Sigmoid colon (tissue), 7 donors: ENCODE measurements at places on chromosomes 2 and 18.

DNA sequence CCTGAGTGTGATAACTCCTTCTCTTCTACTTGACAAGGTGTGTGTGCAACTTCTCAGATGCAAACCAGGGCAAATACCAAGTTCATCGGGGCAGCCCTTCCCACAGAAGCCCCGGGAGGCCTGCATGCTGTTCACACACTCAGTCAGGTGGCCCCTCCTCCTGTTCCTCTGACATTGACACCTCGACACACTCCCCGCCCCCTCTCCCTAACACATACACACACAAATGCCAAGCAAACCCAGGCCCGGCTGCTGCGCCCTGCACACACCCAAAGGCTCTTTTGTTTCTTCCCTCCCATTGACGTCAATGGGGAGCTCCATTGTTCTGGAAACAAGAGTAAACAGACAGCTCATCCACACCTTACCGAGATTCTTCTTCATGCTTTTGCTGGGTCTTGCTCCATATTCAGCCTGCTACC lies 1.7 kb upstream of the PER2 start:
- peak; percentile 72 for DNase-seq

GRCh38 chr2:141878016-141878415 lies 252.8 kb downstream of the LRP1B start:
- DNase-seq = no peak

GRCh38 chr2:24490181-24490689 lies 819 bp upstream of the NCOA1 start:
- peak; percentile 67 for DNase-seq

DNA sequence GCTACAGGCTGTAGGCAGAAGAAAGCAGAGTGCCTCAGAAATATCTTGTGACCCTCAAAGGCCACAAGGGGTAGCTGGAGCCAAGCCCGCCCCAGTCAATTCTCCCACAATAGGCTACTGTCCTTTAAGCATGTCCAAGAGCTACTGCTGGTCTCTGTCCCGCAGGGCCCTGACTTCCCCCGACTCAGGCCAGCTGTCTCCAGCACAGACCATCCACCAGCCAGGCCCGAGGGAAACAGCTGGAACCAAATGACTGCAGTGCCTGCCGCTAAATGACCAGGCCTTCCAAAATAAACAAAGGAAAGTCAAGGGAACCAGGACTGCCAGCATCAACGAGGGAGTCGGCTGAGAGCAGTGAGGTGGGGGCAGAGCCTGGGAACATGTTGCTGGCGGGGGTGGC lies 36.7 kb downstream of the MCFD2 start:
- DNase-seq = no peak

DNA sequence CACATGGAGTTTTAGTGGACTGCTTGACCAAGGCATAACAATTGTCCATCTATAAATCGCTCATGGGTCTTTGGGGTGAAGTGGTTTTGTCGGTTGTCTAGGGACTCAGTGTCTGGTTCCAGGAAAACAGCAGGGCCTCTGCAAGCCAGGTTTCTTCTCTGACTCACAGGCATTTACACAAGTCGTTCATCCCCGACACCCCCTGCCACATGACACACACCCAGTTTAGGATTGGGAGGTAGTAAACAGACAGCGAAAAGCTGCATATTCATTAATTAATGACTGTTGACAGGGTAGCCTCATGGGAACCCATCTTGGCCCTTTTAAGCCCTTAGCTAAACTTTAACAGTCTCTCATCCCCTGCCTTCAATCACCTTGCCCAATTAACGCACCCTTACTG lies 194.8 kb upstream of the ACVR2A start:
- DNase-seq = no peak

- peak; percentile 77 for DNase-seq
These were observed 14.8 kb upstream of the BIN1 start for GRCh38 chr2:127121776-127122176.

GRCh38 chr2:3214806-3215404 lies 162.7 kb downstream of the EIPR1 start:
- DNase-seq = no peak

- DNase-seq = no peak
These were observed 59.6 kb downstream of the SPIRE1 start for GRCh38 chr18:12598181-12598930.

GRCh38 chr2:85999061-85999831 lies 106.4 kb downstream of the POLR1A start:
- no peak for DNase-seq

- peak; percentile 78 for DNase-seq
These were observed 78.3 kb upstream of the MAP4K4 start for GRCh38 chr2:101619191-101619591.

DNA sequence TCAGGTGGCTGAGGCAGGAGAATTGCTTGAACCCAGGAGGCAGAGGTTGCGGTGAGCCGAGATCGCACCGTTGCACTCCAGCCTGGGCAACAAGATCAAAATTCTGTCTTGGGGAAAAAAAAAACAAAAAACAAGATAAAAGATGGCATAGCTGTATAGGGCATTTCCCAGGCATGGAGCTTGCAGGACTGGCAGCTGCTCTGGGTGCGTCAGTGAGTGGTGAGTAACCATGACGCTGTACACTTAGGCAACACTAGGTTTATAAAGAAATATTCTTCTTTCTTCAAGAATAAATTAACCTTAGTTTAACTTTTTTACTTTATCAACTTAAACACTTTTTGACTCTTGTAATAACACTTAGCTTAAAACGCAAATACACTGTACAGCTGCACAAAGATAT lies 15.4 kb downstream of the TGOLN2 start:
- no peak for DNase-seq

- DNase-seq = no peak
These were observed 234.0 kb downstream of the EPHA4 start for GRCh38 chr2:221337957-221338685.

DNA sequence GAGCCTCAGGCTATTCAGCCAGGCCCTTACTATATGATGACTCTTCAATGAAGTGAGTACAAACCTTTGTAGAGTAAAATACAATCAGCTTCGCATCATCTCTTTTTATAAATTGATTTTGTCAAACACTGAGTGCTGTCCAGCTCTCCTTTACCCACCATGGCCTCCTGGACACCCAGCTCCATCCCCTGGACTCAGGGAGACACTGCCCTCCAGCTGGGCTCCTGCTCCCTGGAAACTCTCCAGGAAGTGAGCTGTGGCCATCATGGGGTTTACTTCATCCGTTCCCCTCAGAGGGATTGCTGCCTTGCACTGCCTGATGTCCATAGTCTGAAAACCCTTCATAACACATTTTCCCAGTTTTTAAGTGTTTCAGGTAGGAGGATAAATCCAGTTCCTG lies 82.5 kb upstream of the XIRP2 start:
- DNase-seq = no peak

DNA sequence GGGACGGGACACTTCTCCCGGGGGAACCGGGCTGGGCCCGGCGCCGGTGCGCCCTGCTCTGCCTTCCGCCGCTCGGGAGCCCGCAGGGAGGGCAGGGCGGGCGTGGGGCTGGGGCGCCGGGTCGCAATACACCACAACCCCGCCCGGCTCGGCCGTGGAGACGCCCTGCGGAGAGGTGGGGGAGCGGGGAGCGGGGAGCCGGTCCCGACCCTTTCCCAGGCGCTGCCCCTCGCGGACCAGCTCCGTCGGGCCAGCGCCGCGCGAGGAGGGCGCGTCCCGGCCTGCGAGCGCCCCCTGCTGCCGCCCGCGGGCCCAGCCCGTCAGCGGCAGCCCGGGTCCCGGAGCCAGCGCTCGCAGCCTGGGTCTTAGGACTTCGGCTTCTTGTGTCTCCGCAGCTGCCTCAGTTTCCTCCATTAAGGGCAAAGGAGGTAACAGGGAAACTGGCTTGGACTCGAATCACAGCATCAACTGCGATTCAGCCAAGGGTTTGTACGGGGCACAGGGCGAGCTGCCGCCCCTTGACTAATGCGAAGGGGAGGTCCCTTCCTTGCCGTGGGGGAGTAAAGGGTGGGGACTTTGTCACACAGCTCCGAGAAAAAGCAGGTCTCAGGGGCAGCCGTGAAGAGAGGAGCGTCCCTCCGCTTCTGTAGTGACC lies 635 bp upstream of the ADRA2B start:
- no peak for DNase-seq

GRCh38 chr2:51995293-51995692 lies 963.4 kb upstream of the NRXN1 start:
- DNase-seq = no peak

DNA sequence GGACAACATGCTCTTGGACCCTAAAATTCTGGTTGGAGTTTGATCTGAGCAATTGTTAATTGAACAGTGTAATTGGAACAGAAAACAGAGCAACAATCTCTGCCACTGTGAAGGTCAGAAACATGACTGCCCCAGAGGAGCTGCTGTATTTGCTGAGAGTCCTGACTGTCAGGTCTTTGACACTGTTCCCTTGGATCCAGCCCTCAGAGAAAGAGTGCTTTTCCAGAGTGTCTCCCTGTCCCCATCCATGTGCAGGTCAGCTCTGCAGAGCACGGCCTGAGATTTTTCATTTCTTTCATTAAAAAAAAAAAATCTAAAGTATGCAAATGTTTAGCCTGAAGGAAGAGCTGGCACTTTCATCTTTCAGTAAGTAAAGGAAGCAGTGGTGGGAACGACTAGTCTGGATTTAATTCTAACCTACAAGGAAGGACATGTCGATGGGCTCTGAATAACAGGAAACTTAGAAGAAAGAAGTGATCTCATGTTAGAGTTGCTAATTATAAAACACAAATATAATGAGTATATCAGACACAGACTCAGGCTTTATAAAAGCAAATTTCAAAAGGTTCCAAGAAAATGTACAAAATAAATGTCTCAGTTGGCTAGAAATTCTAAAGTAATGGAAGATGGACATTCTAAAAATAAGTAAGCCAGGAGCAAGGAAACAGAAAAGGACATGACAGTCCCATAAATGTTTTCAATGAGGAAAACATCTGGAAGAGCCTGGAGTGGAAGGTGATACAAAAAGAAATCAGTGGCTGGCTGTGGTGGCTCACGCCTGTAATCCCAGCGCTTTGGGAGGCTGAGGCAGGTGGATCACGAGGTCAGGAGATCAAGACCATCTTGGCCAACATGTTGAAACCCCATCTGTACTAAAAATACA lies 876.5 kb downstream of the EPHA4 start:
- DNase-seq = no peak

DNA sequence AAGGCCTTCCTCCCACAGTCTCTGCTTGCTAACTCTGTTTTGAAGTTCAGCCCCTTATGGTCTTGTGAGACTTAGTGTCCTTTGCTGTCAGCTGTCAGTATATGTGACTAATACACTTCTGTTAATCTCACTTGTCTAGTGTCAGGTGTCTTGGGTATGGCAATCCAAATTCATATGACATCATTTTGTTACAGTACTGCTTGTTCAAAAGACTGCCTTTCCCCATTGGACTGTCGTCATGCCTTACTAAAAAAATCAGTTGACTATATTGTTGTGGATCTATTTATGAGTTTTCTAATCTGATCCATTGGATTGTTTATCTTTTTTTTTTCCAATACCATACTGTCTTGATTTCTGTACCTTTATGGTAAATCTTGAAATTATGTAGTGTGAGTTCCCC lies 611.4 kb upstream of the HS6ST1 start:
- no peak for DNase-seq

GRCh38 chr2:84085562-84085961 lies 373.5 kb downstream of the SUCLG1 start:
- DNase-seq = no peak

DNA sequence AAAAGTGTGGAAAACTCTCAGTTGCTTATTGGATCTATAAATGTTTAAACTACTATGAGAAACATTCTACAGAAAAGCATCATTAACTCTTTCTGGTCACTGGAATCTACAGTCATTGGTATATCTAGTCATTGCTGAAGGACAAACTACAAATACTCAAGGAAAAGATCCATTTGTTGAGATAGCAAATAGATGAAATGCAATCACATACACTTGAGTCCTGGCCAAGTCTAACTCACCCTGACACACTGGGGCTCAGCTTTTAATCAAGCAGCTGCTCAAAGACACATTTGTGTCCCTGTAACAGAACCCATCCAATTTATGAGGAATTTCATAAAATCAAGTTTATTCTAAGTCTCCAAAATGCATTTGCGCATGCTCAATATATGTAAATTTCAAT lies 68.7 kb downstream of the CDH2 start:
- no peak for DNase-seq

GRCh38 chr2:108813732-108814131 lies 27.2 kb downstream of the CCDC138 start:
- DNase-seq = no peak

DNA sequence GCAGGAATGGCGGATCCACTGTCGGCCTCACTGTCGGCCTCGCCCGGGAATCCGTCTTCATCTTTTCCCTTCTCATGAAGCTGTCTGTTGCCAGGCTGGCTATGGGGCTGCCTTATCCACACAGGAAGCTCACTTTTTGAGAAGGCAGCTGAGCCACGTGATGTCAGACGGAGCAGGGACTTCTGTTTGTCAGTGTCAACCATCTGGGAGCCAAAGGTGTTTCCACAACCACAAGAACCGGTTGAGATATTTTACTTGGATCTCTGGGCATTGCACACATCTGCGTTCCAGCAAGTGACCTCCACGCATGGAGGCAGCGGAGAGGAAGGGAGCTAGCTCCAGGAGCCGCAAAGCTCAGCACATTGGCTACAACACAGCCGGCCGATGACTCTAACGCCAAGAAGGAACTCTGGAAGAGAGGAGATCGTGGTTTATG lies 27.4 kb upstream of the TAF1B start:
- no peak for DNase-seq

DNA sequence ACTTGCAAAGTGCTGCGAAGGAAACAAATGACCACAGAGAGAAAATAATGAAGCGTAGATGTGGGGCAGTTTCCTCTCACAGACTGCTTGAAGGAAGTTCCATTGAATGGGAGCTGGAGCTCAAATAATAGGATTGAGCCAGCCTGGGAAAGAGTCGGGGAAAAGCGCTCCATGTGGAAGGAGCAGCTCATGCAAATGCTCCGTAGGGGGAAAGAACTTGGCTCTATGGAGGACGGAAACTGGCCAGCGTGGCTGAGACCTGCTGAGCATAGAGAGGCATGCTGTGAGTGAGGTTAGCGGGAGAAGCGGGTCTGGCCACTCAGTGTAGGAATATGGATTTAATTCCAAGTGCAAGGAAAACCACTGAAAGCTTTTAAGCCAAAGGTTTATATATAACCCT lies 28.6 kb upstream of the VIT start:
- no peak for DNase-seq

GRCh38 chr2:6845312-6845711 lies 20.4 kb downstream of the CMPK2 start:
- DNase-seq = no peak

DNA sequence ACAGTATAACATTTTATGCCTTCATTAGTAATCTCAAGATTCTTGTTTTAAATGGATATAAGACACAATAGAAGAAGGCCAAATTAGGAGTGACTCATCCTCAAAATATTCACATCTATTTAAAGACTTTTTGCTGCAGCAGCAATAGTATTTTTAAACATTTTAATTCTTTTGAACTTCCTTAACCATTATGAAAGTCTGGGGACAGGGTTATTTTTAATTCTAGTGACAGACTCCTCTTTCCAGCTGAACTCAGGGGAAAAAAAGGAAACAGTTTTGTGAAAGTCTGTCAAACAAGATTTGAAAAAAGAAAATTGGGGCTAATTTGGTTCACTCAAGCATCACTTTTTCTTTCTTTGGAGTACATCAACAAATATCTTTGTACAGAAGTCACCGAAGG lies 541.8 kb downstream of the NUP35 start:
- DNase-seq = no peak
